ENCODE measurements at places on chromosomes 1 and 21.

DNA sequence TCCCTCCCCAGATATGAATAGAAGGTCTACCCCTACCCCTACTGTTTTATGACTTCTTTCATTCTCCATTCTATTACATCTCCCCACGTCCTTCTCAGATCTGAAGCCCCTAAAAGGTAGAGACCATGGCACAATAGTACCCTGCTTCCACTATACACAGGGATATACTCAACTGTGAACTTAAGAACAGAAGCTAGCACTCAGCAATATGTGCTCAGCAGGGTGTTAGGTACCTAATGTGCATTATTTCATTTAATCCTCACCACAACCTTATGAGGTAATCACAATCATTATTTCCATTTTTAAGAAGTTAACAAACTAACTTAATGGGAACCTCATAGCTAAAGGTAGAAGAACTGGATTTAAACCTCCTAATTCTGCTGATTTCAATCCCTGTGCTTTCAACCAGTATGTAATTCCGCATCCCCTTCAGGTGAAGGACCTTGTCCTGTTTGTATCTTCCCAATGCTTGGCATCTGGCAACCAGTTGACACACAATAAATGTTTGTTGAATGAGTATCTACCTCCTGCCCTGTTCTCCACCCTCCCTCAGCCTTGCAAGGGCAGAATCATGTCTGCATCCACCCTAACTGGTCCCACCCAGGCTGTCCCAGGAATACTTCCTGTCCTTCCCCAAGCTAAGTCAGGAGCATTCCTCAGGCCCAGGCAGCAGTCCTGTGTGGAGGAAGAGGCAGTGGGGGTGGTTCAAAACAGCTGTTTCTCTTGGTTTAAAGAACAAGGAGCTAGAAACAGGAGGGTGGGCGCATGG, 6.5 kb downstream of the DENND2D start:
- no peak for DNase-seq
- no peaks in the 10 kb centered on the region for H3K27me3 ChIP-seq
- H3K27ac ChIP-seq: no peak overlapping the region

DNA sequence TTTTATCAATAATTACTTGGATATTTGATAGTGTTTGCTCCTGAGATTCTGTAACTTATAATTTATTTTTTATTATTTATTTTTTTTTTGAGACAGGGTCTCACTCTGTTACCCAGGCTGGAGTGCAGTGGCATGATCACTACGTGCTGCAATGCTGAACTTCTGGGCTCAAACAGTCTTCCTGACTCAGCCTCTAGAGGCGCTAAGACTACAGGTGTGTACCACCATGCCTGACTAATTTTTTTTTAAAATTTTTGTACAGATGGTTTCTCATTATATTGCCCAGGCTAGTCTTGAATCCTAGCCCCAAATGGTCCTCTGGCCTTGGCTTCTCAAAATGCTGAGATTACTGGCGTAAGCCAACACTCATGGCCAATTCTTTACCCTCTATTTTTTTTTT, 845.5 kb upstream of the ADGRL4 start:
- peak; percentile 65 for DNase-seq
- H3K36me3 ChIP-seq: no peaks in the 10 kb centered on the region
- no peak overlapping the region for H3K27ac ChIP-seq
- peaks cover 3% of the 10 kb centered on the region for H3K4me1 ChIP-seq
- no peaks in the 10 kb centered on the region for H3K27me3 ChIP-seq

- H3K27me3 ChIP-seq: no peaks in the 10 kb centered on the region
- H3K4me1 ChIP-seq: peaks cover 8% of the 10 kb centered on the region
- H3K4me3 ChIP-seq: no peak overlapping the region
- H3K27ac ChIP-seq: no peak overlapping the region
- H3K36me3 ChIP-seq: no peaks in the 10 kb centered on the region
These were observed 57.2 kb downstream of the CACHD1 start for GRCh38 chr1:64527165-64527564.

GRCh38 chr1:186982116-186982515, 153.4 kb downstream of the PLA2G4A start:
- H3K4me3 ChIP-seq: no peak overlapping the region
- DNase-seq: no peak
- H3K4me1 ChIP-seq: no peaks in the 10 kb centered on the region
- no peaks in the 10 kb centered on the region for H3K27me3 ChIP-seq
- H3K27ac ChIP-seq: no peak overlapping the region

- no peak overlapping the region for H3K27ac ChIP-seq
- H3K27me3 ChIP-seq: peaks cover 6% of the 10 kb centered on the region
- peak; percentile 4 for DNase-seq
- no peaks in the 10 kb centered on the region for H3K4me1 ChIP-seq
- H3K36me3 ChIP-seq: no peaks in the 10 kb centered on the region
These were observed 516.9 kb downstream of the PTPRU start for GRCh38 chr1:29753244-29753643.

All from endodermal cell (in vitro differentiated cells).